ENCODE measurements at places on chromosomes 4 and X.

GRCh38 chrX:144327495-144327894 lies 443.6 kb downstream of the UBE2NL start:
- DNase-seq = no peak

GRCh38 chr4:135927651-135928050 lies 1604.6 kb downstream of the PCDH18 start:
- DNase-seq = no peak

- DNase-seq = no peak
Observed at GRCh38 chr4:89562746-89563145, 255.1 kb upstream of the GPRIN3 start.

DNA sequence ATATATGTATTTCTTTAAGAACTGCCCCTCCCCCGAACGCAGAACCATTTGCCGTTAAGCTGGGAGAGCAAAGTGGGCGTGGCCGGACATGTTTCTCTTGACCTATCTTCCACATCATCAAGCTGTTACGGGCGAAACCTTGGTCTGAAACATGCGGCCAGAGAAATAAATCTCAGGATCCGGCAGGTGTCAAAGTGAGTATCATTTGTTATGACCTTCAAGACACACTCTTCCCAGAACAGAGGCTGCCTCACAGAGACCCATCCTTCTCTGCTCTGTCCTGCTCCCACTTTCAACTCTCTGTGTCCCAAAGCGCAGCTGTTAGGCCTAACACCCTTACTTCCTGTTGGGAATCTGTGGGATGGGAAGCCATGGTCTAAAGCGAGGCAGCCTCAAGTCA lies at the start of gene MAGEB18:
MAGEB18 (plus strand) TSS at position 70 of the 400 bp plus-strand sequence. CDS start 643 bp downstream, outside the sequence.
- DNase-seq = no peak

GRCh38 chr4:188023682-188024081 lies 28.1 kb downstream of the ZFP42 start:
- DNase-seq = no peak

DNA sequence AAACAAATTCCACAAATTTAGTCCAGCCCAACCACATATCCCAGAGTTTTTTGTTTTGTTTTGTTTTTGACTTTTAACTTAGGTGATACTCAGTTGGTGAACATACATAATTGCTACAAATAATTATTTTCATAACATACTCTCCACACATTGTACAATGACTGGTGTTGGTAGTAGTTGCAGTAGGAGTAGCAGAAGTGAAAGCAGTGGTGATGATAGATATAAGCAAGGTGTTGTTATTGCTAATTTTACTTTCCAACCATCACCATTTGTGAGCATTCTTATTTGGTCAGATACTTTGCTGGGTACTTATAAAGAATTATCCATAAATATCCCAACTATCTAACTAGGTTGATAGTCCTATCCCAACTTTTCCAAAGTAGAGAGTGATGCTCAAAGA lies 47.3 kb downstream of the ARHGAP24 start:
- no peak for DNase-seq

DNA sequence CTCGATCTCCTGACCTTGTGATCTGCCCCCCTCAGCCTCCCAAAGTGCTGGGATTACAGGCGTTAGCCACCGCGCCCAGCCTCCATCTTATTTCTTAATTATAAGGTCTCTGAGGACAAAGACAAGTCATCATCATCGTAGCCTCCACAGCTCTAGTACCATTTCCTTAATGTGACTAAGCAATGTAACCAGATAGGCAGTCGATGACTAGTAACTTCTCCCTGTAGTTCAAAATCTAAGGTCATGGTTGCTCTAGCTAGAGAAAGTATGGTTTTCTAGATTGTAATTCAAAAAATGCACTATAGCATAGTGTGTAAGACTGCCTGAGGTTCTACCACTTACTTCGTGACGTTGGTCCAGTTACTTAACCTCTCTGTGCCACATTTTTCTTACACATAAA lies 6.9 kb downstream of the SLC39A8 start:
- no peak for DNase-seq

- DNase-seq = no peak
Observed at GRCh38 chrX:123201720-123202119, 17.6 kb downstream of the GRIA3 start.

- DNase-seq = no peak
Observed at GRCh38 chr4:15510961-15511360, 41.3 kb downstream of the CC2D2A start.

GRCh38 chr4:21949073-21949457 lies 493 bp upstream of the KCNIP4 start:
- DNase-seq = no peak

DNA sequence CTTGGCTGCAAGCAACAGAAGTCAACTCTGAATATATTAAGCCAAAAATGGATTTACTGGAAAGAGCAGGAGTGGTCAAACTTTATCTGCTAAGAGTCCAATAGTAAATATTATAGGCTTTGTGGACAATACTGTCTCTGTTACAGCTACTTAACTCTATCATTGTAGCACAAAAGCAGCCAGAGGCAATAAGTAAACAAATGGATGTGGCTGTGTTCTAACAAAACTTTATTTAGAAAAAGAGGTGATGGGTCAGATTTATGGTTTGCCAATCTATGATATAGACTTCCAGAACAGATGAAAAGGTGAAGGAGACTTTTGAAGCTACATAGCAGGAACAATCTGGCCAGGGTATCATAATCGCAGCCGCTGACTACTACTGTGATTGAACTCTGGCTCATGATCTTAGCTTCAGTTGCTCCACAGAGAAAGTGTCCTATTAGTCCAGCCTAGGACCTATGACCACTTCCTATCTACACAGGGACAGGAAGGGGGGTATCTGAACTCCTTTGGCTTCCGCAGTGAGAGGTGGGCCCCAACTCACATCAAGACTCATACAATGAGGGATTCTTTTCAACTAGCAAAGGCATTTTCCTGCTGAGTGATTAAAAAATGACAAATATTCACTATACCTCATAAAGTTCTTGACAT lies 154.9 kb downstream of the ATG4A start:
- DNase-seq = no peak

DNA sequence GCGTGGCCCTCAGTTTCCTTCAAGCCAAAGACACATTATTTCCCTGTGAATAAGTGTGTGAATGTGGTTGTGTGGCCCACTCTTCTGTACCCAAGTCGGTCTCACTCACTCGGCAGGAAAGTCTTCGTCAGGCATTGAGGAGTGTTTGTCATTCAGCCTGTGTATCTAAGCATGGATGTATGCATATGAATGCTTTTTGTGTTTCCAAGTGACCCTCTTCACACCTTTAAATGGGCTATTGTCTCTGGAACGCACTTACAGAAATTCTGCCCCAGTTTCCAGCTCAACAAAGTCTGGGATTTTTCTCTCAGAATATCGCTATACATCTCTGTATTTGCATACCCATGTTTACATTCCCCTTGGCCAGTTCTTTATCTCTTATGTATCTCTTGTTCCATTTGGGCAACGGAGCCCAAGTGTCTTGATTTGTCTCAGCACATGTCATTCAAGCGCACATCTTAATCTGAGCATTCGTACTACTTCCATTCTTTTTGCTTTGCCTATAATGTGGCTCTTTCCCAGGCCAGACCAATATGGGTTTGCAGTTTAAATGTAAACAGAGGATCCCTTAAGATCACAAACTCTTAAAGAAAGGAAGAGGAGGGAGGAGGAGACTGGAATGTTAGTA lies 4.8 kb downstream of the BCOR start:
- DNase-seq = no peak

DNA sequence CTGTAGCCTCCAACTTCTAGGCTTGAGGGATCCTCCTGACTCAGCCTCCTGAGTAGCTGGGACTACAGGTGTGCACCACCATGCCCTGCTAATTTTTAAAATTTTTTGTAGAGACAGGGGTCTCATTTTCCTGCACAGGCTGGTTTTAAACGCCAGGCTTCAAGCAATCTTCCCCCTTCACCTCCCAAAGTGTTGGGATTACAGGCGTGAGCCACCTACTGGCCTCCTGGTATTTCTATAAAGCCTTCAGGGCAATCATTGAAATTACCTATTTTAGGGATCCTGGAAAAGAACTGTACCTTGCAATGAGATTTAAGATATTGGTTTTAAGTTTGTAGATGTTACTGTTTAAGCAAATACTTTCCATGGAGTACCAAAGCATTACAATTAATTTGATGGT lies 13.5 kb upstream of the PLS3 start:
- no peak for DNase-seq

GRCh38 chr4:126777649-126778048 lies 855.1 kb upstream of the INTU start:
- DNase-seq = no peak
